ENCODE measurements at places on chromosomes 6 and 20. TPM values are rescaled to one million over a fixed set of nuclear protein-coding genes. Genes with fewer than 3 reads are reported as not detected.

DNA sequence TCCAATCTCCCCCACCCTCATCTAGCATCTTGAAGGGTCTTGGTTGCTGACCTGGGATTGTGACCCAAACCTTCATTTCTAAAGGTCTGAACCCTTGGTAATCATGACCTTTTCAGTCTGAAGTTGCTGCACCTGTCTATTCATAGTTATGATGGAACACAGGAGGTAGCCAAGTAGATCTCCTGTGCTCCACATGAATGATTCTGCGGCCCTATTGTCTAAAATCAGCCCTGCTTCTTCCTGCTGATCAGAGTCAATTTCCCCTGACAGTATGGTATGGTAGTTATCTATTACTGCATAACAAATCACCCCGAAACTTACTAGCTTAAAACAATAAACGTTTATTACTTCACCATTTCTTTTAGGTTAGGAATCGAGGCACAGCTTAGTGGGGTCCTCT lies 9.0 kb downstream of the OR2B6 start:
- H3K4me3 ChIP-seq, result no peak overlapping the region
- H3K27ac ChIP-seq, result no peak overlapping the region
- H3K27me3 ChIP-seq, result no peaks in the 10 kb centered on the region

DNA sequence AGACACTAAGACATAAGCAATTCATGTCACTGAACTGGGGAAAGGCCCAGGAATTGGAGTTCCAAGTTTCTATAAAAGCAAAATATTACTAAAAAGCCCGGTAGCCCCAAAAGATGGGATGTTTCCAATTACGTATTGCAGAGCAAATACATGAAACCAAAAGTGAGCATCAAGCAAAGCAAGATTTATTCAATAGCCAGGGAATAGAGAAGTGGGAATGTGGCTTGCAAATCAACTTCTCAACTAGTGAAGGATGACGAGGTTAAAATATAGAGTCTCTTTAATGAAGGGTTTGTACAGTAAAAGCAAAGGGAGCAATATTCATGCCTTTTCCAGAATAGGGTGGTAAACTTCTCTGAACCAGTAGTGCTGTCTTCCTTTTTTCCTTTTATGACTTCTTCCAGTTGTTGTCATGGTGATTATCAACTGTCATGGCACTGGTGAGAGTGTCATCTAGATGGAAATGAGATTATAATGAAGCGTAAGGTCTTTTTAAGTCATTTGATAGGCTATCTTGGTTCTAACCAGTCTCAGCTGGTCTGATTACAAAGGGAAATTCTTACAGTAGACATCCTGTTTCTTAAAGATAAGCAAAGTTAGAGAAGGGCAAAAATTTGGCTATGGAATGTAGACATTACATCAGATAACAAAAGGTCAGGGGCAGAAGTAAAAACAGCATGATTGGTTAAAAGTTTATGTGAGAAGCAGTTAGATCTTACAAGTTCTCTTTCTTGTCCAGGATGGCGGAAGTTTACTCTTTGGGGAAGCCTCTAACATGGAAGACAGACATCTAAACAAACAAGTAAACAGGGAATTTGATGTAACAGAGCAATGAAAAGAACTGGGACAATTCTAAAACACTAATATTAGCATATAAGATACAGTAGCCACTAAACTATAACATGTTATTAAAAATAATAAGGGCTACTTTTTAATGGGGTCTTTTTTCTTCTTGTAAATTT lies 96.9 kb downstream of the TBX18 start:
- H3K27ac ChIP-seq, result no peak overlapping the region
- no peaks in the 10 kb centered on the region for H3K36me3 ChIP-seq
- H3K4me3 ChIP-seq, result no peak overlapping the region

GRCh38 chr6:25311331-25311840 lies 32.2 kb downstream of the CARMIL1 start:
- no peak for DNase-seq
- peak overlapping the region; percentile 69 for H3K27ac ChIP-seq
- no peaks in the 10 kb centered on the region for H3K27me3 ChIP-seq
- peaks cover 54% of the 10 kb centered on the region for H3K4me1 ChIP-seq
- H3K4me3 ChIP-seq, result no peak overlapping the region

DNA sequence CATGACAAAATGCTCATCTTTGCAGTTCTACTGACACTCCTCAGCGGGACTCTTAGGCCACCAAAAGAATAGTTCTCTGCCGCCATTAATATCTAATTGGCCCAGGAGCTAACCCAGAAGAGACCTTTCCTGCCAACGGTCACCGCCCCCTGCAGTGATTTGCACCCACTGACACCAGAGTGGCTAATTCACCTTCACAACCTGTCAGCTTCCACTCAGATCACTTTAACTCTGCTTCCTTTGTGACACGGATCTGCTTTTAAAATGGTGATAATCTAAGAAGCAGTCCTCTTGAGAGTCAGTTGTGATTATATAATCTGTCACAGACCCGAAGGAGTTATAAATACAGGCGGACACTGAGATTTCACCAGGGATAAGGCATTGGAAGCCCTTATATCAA lies 172.8 kb downstream of the FRK start:
- no peak overlapping the region for H3K27ac ChIP-seq
- no peaks in the 10 kb centered on the region for H3K27me3 ChIP-seq
- H3K4me3 ChIP-seq, result no peak overlapping the region
- no peaks in the 10 kb centered on the region for H3K36me3 ChIP-seq

DNA sequence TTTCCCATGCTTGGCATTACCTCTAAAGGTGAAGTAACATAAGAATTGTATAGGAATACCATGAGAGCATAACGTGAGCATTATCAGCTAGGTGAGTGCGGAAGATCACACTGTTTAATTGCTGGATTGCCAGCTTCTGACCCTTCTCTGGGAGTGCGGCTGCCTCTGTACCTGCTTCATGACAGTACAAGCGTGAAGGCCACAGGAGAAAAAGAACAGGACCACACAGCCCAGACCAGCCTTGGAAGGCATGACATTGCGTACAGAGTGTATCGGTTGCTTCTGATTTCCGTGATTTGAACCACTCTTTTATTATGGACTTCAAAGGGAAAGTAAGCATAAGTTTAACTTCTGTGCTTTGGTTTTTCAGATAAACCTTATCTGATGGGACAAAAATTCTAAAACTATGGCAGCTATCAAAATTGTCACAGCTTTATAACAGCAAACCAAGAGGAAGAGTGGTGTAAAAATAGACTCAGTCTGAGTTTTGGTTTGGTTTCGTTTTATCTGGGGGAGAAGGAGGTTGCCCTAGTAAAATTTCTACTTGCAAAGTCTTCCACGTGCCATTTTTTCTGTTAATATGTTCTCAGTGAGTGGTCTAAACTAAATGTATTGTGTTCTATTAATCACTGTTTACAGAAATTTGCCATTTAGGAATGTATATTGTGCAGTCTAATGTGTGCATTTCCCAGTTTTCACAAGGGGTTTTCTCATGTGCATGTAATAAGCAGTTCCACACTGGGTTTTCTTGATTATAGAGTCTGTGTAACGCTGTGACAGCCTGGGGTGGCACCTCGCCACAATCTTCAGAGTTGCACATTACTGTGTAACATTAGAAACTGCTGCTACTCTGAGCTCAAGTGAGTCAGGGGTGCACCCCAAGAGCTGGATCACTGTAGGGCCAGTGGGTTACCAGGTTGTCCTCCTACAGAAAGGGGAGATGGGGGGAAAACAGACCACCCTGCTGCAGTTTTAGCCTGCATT lies 97.3 kb downstream of the RPP40 start:
- H3K27me3 ChIP-seq, result no peaks in the 10 kb centered on the region
- peaks cover 6% of the 10 kb centered on the region for H3K36me3 ChIP-seq
- H3K27ac ChIP-seq, result no peak overlapping the region
- H3K4me3 ChIP-seq, result peak overlapping the region; percentile 35
- no peak for DNase-seq

GRCh38 chr6:40376113-40376650 lies 211.0 kb downstream of the LRFN2 start:
- H3K27ac ChIP-seq, result no peak overlapping the region
- H3K4me1 ChIP-seq, result no peaks in the 10 kb centered on the region
- no peak for DNase-seq
- peaks cover 13% of the 10 kb centered on the region for H3K27me3 ChIP-seq
- no peak overlapping the region for H3K4me3 ChIP-seq
- H3K36me3 ChIP-seq, result no peaks in the 10 kb centered on the region

TJAP1 gene
- total RNA-seq, result 24.1 TPM

FLRT3 gene
- 0.05 TPM for total RNA-seq

CST11 gene
- not detected for total RNA-seq

ERGIC3 gene
- total RNA-seq, result 103 TPM
